GM23248 (cell line): ENCODE measurements at places on chromosomes 11 and 22. TPM values are rescaled to one million over a fixed set of nuclear protein-coding genes. Genes with fewer than 3 reads are reported as not detected.

The ELMOD1 gene
- 0.76 TPM in 1 of 2 replicates, not detected in the other for total RNA-seq

The CWF19L2 gene
- total RNA-seq: 6.9 and 25.8 TPM in 2 replicates

The YPEL4 gene
- 1.7 TPM in 1 of 2 replicates, not detected in the other for total RNA-seq

DNA sequence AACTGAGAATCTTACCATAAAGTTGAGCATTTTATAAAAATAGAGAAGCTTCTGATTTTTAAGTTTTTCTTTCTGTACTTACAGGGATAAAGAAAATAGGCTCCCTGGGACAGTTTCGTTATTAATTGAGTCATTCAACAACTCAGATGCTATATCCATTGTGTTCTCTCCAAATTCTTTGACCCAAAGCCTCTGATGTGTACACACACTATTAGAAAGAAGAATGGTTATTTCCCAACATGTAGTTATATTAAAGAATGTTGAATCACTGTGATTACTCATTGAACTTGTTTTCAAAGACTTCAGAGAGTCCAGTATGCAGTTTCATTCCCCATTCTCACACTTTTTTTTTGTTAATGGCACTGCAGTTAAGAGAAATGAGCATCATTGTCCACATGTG is 734.3 kb upstream of the ARHGAP42 start:
- no peak overlapping the region for H3K27ac ChIP-seq
- peak; percentile 1 for DNase-seq
- no peak overlapping the region for H3K4me3 ChIP-seq
- H3K27me3 ChIP-seq: no peaks in the 10 kb centered on the region
- no peaks in the 10 kb centered on the region for H3K36me3 ChIP-seq
- no peaks in the 10 kb centered on the region for H3K4me1 ChIP-seq

GRCh38 chr11:7592711-7593110 is 78.9 kb downstream of the PPFIBP2 start:
- no peaks in the 10 kb centered on the region for H3K27me3 ChIP-seq
- no peak overlapping the region for H3K27ac ChIP-seq
- peak; percentile 88 for DNase-seq
- H3K4me3 ChIP-seq: no peak overlapping the region
- no peaks in the 10 kb centered on the region for H3K36me3 ChIP-seq

- H3K27ac ChIP-seq: 0 out of 2 replicates have a peak overlapping the region, but pooled peaks have one; percentile 8
- H3K36me3 ChIP-seq: no peaks in the 10 kb centered on the region
- DNase-seq: peak; percentile 63
- H3K4me1 ChIP-seq: peaks cover 8% of the 10 kb centered on the region
- 0 out of 2 replicates have a peak overlapping the region, but pooled peaks have one; percentile 12 for H3K4me3 ChIP-seq
Observed at GRCh38 chr22:40721266-40721665, 42.0 kb downstream of the MCHR1 start.
